ENCODE measurements at places on chromosomes 12 and 14.

DNA sequence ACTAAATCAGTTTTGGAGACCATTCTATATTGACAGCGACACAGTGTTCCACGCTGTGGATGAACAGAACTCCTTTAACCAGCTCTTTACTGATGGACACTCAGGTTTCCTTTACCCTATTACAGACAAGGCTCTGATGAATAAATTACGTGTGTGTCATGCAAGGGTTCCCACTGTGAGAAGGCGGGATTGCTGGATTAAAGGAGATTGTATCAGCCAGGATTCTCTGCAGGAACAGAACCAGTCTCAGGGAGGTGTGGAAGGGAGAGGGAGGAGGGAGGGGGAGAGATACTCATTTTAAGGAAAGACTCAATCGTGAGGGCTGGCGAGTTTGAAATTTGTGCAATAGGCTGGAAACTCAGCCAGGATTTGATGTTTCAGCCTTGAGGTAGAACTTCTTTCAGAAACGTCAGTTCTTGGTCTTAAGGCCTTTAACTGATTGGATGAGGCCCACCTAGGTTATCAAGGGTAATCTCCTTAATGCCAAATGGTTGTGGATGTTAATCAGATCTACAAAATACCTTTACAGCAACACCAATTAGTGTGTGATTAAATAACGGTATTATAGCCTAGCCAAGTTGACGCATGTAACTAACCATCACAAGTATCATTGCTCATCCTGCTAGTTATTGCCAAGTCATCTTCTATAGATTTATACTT is 104.0 kb downstream of the GCH1 start:
- no peak for DNase-seq

- DNase-seq, result no peak
These were observed 257.2 kb upstream of the PRICKLE1 start for GRCh38 chr12:42846782-42847181.

DNA sequence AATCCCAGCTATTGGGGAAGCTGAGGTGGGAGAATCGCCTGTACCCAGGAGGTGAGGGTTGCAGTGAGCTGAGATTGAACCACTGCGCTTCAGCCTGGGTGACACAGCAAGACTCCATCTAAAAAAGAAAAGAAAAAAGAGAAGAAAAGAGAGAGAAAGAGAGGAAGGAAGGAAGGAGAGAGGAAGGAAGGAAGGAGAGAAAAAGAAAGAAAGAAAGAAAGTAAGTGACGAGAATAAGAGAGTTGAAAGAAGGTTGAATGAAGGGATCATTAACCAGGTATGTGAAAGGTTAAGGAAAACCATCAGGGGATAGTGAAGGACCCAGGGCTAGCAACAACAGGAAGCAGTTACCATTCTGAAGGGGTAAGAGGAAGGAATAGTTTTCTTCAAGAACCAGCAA is 4.2 kb upstream of the DTD2 start:
- DNase-seq, result no peak

GRCh38 chr12:121532503-121533393 is 48.1 kb downstream of the KDM2B start:
- DNase-seq, result no peak

DNA sequence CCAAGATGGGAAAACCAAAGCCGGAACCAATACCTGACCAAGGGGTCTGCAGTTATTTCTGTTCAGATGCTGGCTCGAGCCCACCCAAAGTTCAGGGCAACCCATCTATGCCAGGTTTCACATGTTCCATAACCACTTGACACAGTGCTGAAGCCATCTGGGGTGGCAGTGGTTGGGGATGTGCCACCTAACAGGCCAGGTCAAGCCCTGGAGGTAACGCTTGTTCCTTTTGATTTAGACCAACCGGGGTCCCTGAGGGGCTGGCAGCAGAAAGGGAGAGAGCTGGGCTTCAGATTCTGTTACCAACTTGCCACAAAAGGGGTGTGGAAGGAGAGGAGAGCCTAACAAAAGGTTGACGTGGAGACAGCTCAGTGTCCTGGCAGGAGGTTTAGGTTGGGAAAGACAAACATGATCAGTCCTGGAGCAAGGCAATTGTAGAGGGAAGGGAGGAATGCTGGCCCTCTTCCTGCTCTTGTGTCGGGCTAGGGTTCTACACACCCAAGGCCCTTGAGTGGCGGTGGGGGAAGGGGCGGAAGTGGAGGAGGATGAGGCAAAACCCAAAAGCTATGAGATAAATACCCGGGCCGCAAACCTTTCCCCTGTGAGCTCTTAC is 31.9 kb downstream of the CACNA2D4 start:
- no peak for DNase-seq

GRCh38 chr12:44778863-44779262 is 97.3 kb downstream of the NELL2 start:
- no peak for DNase-seq

DNA sequence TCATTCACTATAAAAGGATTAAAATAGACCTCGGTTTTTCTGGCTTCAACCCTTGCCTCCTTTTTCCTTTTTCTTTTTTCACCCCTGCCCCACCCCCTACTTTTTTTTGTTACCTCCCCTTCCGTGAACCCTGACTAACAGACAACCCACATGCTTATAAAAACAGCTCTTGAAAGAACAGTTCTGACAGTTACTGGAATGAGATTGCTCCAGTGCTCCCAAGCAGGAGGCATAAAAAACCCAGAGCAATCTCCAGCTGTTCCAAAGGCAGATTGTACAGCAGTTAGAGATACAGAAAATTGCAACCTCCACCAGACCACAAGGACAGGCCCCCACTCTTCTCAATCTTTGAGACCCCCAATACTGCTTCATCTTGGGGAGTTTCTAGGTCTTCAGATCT is 29.9 kb upstream of the TMEM260 start:
- no peak for DNase-seq

DNA sequence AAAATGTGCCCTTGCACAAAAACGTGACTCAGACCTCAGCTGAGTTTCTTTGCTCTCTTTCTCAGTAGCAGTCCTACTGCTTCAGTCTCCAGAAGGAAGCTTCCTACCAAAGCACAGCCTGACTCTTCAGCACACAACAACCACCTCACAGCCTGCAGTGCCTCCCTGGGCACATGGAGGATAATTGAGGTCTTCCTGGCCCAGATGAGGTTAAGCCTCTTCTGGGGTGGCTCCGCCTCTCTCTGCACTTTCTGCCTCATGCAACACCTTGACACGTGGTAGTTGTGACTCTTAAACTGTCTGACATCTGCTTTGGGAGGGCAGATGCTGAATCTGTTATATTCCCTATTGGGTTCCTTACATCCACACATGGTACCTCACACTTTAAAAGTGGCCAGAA is 33.8 kb downstream of the GIT2 start:
- no peak for DNase-seq

DNA sequence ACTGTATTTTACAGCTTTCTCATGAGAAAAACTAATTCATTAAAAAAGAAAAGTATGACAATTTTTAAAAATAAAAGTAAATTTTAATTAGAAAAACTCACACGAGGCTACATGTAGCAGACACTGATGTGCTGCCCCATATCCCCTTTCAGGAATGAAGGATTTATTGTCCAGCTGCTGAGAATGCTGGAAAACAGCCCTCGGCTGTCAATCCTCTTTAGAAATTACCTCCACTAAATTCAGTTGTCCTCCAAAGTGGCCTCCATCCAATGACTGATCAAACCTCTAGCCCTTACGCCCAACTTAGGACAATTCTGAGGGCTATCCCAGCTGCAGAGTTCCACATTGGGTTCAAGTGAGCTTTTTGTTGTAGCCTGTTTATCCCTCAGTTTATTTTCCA is 29.8 kb upstream of the AP4S1 start:
- no peak for DNase-seq

DNA sequence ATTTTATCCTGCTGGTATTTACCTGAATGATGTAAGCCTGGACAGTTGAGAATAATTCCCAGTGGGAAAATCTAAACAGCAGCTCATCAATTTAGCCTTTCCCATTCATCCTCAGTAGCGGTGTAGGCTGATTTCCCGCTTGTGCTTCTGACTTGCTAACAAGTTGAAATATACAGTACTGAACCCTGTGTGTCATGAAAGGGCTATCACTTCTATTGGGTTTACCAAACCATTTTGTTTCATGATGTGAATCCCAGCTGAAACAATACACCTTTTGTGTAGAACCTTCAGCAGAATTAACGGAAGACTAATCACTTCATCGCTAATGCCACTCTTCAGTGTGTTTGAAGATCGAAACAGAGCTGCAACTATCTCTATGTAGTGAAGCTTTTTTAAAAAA is 88.4 kb downstream of the POLR3B start:
- DNase-seq, result no peak
